ENCODE measurements at places on chromosomes 16 and 17.

- no peak for DNase-seq
These were observed 44.3 kb upstream of the PVALEF start for GRCh38 chr17:81120695-81121621.

DNA sequence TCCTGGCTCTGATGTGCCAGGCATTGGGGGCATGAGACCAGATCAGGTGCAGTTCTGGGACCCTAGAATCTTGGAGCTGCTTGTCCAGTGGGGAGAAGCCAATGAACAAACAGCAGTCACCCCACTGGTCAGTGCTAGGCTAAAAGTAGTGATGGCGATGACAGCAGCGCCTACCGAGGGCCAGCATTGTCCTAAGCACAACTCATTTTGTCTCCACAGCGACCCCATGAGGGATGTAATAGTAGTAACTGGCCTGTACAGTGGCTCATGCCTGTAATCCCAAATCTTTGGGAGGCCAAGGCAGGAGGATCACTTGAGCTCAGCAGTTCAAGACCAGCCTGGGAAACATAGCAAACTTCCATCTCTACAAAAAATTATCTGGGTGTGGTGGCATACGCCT is 6.2 kb downstream of the SMCR8 start:
- no peak for DNase-seq

GRCh38 chr17:21376081-21376758 is at the start of gene KCNJ12:
Gene KCNJ12 (plus strand): TSS chr17:21376357. CDS start chr17:21415343, 38,986 bp downstream.
- no peak for DNase-seq

GRCh38 chr17:44374306-44375195 is 10.9 kb upstream of the FAM171A2 start:
- no peak for DNase-seq

DNA sequence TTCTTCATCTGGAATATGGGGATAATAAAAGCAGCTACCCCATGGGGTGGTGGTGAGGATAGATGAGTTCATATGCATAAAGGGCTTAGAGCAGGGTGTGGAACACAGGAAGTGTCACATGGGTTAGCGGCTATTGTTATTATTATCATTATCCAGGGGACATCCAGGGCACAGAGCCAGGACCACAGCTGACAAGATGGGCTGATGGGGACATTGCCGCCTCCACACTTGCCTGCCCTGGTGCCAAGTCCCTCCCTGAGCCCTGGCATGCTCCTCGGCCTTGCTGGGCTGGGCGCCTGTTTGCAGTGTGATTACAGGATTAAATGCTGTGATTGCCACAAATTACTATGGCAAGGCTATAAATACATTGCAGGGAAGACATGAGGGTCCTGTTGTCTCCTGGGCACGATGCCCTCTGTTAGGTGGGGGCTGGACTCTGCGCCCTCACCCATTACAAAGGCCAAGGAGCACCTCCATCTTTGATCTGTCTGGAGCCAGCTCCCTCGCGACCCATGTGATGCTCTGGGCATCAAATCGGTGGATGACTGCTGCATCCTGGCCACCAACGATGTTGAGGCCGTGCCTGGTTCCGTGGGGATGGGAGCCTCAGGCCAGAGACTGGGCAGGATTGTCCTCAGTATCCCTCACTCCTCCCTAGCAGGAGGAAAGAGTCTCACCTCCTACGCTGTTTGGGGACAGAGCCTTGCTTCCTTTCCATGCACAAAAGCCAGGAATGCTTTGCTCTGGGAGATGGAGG is 43.2 kb downstream of the PIMREG start:
- no peak for DNase-seq

DNA sequence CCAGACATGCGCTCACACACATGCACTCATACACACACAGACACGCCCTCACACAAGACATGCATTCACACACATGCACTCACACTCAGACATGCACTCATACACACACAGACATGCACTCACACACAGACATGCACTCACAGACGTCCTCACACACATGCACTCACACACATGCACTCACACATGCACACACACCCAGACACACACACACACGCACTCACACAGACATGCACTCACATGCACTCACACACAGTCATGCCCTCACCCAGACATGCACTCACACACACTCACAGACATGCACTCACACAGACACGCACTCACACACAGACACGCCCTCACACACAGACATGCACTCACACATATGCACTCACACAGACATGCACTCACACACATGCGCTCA is 2.1 kb upstream of the ZNF469 start:
- DNase-seq = no peak

GRCh38 chr17:81334987-81335772 is 40.1 kb upstream of the SLC38A10 start:
- DNase-seq = no peak

GRCh38 chr17:49277638-49278037 is 47.1 kb upstream of the PHOSPHO1 start:
- DNase-seq = no peak
